NCI-H2171 treated with DMSO at 0.1 percent for 48 hours (cell line): ENCODE measurements at places on chromosomes 7 and 10.

DNA sequence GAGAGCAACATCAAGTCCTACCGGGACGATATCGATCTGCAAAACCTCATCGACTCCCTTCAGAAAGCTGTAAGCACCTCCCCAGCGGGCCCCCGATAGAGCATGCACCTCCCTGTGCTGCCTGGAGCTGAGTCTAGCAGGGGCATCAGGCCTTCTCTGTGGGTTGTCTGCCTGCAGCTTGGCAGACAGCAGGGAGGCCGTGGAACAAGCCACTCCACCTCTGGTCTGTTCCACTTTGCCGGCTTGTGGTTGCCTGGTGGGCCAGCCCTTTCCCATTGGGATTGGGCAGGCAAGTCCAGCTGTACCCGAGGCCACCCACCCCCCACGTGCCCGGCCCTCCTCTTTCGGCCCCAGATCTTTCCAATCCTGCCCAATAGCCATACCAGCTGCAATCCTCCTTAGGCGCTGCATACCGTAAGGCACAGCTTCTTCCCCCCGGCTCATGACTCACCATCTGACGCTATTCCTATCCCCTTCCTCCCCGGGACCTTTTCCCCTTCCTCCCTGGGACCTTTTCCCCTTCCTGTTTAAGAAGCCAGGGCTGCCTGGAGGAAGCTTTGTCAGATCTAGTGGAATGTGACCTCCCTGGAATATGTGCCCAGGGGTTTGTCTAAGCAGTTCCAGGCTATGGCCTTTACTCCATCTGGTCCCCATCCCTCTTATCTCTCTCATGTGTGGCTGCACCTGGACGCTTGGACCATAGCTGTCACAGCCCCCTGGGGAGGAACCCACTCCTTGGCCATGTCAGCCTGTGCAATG lies 28.1 kb upstream of the SH2D4B start:
- no peak for DNase-seq

DNA sequence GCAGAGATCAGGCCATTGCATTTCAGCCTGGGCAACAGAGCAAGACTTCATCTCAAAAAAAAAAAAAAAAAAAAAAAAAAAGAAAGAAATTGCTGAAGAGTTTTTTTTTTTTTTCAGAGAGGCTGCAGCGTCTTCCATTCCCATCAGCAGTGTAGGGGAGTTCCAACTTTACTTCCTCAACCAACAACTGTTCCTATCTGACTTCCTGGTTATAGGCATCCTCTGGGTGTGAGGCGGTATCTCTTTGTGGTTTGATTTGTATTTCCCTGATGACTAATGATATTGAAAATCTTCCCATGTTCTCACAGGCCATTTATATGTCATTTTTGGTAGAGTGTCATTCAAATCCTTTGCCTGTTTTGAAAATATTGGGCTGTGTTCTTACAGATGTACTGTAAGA lies 40.2 kb downstream of the PRTFDC1 start:
- DNase-seq, result no peak

DNA sequence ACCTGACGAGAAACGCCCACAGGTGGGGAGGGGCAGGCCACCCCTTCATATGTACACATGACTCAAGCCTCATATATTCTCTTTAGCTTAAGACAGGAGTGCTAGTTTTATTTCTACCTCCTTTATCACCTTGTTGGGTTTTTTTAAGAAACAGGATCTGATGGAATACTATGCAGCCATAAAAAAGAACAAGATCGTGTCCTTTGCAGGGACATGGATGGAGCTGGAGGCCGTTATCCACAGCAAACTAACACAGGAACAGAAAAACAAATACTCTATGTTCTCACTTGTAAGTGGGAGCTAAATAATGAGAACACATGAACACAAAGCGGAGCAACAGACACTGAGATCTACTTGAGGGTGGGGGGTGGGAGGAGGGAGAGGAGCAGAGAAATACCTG lies 11.2 kb upstream of the HUS1 start:
- DNase-seq, result no peak

DNA sequence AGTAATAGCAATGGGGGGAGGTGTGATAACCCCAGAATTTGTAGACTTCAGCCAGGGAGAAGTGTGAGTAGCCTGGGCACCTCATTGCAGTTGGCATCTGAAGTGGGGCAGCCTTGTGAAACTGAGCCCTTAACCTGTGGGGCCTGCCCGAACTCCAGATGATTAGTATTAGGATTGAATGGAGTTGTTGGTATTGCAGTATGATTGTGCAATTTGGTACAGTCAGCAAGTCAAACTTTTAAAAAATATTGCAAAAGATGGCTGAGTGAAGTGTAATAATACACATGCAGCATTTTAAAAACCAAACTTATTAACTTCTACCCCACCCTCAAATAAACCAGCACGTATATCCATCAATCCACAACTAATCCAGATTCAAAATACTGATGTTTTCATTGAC lies 9.3 kb downstream of the RBM33 start:
- no peak for DNase-seq

- DNase-seq, result no peak
These were observed 154.3 kb downstream of the ZNF365 start for GRCh38 chr10:62528441-62528840.

DNA sequence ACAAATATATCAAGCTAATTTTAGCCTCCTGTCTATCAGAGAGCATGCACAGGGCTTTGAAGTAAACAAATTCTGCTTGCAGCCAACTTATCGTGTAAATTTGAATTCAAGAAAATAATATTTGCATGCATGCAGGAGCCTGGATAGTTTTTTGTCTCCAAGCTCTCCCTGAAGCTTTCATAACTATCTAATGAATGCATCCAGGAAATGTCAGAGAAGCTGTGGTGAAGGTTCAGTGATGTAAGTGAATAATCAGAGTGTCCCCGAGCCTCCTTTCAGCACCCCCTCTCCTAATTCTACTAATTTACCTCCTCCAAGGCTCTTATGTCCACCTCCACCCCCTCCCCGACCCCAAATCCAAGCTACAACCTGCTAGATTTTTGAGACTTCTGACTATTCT lies 172.0 kb upstream of the ZNF32 start:
- DNase-seq, result no peak

DNA sequence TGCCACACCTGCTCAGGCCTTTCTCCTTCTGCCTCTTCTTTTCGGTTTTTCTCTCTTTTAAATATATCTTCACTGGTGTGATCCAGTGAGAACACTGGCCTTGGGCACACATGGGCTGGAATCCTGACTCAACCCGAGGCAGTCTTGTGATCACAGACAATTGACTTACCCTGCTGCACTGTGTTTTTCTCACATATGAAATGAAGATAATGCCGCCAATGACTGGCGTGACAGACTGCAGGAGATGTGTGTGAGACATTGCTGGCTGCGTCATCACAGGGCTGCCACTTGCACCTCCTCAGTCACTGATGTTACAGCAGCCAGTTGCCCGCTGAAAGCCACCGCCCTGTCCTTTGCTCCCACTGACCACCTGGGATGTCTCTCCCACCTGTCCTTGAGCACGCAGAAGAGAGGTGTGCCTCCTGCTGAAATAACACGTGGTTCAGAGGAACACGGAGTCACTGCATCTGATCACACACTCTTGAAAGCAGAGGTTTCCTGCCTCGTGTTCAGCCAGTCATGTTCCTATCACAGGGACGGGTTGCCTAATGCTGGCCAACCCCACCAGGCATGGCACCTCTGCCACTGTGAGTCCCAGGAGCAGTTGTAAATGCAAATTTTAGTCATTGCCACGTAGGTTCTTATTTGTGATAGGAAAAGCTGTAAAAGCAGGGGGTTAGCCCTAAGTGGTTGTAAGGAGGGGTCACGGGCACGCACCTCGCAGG lies 124.6 kb upstream of the LANCL2 start:
- DNase-seq, result no peak

- no peak for DNase-seq
These were observed 62.7 kb downstream of the ENTPD1 start for GRCh38 chr10:95818668-95819067.

DNA sequence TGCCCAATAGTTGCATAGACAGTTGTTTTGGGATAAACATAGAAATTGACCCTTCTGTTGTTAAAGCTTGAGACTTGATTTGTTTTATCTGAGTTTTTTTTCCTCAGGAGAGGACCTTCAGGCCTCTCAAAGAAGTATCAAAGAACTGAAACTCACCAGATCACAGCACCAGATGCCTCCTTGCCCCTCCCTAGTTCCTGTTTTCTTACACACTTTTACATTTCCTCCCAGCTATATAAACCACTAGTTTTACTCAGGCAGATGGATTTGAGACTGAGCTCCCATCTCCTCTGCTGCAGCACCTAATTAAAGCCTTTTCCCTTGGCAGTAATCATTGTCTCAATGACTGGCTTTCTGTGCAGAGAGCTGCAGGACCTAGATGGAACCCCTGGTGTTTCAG lies 150.6 kb upstream of the NRG3 start:
- no peak for DNase-seq

DNA sequence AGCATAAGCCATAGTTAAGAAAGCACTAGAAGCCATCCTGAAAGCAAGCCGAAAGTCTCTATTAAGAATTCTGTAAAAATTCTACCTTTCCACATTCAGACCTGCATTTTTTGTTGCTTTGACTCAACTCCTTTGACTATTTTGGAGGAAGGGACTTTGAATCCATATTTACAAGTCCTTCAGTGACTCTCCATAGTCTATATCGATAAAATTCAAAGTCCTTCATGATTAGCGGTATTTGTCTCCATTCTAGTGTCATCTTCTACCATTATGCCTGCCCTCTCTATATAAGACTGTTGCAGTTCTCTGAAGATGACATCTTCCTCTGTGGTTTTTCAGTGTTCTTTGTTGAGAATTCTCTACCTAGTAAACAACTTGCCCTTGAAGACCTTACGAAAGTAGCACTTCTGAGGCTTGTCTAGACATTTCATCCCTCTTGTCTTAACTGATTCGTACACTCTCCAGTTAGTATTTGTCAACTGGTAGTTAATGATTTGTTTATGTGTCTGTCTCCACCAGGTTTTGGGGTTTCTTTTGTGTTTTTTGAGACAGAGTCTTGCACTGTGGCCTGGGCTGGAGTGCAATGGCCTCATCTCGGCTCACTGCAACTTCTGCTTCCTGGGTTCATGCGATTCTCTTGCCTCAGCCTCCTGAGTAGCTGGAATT lies 1.7 kb downstream of the CCSER2 start:
- no peak for DNase-seq

DNA sequence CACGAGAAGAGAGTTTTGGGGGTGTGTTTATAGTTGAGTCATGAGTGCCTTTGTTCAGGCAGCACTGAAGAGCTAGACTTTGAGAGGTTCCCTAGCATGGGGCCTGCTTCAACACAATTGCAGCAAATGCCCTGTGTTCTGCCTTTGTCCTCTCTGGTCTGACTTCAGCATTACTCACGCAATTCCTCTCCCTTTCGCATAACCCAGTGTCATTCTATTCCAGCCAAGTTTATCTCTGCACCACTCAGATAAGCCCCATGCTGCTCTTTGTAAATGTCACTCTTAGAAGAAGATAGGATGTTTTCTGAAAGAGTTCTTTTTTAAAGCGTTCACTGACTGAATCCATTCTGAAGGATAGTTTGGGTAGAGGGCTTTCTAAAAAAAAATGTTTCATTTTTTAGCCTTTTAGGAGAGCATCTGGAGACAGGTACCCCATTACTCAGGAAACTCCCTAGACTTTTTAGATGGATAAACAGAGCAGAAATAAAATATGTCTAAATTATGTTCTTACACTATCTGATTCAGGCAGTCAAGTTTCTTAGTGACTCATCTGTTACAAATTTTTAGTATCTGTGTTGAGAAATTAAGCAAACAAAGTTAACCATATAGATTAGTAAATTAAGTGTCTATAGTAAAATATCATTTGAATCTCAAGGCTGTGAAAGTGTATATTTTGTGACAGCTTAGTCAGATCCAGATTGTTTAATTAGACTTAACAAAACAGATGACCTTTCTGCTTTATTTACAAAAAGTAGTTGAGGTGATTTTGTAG lies 318.5 kb downstream of the GPR158 start:
- no peak for DNase-seq

GRCh38 chr10:10293481-10293951 lies 724.2 kb upstream of the CELF2 start:
- DNase-seq, result no peak

GRCh38 chr10:31158011-31158658 lies 126.5 kb upstream of the ZNF438 start:
- no peak for DNase-seq

DNA sequence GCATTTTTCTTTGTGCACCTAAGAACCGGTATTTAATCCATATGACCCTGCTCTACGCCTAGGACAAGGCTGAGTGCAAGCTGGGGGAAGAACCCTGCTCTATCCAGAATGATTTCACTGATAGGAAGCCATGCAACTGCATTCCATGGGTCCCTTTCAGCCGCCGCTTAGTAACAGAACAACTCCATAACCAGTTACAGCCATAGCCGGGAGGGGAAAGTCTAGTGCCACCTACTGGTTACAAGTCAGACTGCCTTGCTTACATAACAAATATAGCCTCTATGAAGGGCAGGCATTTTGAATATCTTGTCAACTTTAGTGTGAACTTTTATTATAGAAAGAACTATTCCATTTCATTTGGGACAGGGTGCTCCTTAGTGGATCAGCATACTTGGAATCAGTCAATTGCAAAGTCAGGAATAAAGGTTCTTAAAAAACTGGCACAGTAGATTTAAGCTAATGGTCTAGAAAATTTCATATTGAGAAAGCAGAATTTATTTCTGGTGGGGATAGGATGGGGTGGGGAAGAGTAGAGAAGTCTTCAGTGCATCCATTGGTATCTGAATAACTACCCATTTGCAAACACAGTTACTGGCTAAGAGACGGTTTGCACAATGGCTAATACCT lies 521.7 kb downstream of the ADRA2A start:
- DNase-seq, result peak; percentile 39

GRCh38 chr7:108326938-108327337 lies 129.3 kb downstream of the NRCAM start:
- peak; percentile 24 for DNase-seq

GRCh38 chr7:128103498-128104107 lies 72.4 kb upstream of the LRRC4 start:
- DNase-seq, result peak; percentile 49

- DNase-seq, result no peak
These were observed 18.2 kb upstream of the CHST3 start for GRCh38 chr10:71945819-71946474.

DNA sequence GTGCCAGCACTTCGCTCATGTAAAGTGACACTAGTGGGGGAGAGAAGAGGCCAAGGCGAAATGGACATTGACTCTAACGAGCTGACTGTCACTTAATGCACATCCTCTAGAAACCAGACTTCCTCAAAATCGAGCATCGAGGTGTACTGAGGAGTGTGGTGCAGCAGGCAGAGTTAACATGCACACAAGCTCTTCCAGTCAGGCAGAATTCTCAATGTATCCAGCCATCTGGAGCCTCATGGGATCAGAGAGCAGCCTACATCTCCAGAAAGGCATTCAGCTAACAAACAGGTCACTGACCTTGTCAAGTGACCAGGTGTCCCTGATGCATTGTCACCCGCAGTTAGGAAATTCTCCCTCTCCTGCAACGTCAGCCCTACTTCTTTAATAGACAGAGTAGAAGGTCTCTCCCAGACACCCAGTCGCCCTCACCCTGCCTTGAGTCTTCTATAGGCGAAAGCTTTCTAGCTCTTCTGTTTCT lies 259.8 kb upstream of the AOAH start:
- DNase-seq, result peak; percentile 68
